Esophagus squamous epithelium (tissue), 5 donors: ENCODE measurements at places on chromosomes 6 and 20.

DNA sequence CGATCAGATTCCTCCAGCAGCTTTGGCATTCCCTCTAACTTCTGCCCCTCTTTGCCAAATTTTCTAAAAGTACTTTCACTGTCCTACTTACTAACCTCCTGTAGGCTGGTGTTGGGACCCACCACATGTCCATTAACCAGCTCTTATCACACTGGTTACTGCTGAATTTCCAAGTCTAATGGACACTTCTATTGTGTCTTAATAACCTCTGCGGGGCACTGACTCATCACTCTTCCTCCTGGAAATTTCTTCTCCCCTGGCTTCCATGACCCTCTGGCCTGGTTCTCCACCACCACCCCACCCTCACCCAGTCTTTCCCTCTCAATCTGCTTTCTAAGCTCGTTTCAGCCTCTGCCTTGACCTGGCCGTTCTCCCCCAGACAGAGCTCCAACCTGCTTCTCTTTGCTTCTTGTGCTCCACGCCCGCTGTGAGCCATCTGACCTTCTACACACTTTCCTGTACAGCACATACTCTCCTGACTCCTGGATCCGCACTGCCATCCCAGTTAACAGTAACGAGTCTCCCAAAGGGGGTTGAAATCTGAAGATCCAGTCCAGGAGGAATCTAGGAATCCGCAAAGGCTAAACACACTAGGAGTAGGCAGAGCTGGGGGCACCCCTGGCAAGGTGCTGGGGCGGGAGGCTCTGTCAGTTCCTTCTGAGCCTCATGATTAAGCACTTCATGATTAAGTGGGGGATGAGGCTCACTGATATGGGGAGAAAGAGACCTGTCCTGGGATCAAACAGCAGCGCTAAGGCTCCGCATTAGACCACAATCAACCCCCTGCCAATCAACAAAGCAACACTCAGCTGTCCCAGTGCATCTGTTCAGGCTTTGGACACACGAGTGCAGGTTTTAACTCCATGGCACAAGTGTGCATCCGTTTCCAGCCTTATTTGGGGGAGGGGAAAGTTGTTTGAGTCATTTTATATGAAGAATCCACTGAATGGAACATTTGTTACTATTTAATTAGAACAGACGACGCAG, 146.3 kb downstream of the LY86 start:
- no peak for DNase-seq

- no peak for DNase-seq
These were observed 51.8 kb downstream of the SLC35B3 start for GRCh38 chr6:8383584-8383983.

GRCh38 chr20:20782755-20783154, 70.3 kb upstream of the RALGAPA2 start:
- no peak for DNase-seq

- DNase-seq, result no peak
These were observed 43.2 kb downstream of the PFDN4 start for GRCh38 chr20:54251096-54251495.

DNA sequence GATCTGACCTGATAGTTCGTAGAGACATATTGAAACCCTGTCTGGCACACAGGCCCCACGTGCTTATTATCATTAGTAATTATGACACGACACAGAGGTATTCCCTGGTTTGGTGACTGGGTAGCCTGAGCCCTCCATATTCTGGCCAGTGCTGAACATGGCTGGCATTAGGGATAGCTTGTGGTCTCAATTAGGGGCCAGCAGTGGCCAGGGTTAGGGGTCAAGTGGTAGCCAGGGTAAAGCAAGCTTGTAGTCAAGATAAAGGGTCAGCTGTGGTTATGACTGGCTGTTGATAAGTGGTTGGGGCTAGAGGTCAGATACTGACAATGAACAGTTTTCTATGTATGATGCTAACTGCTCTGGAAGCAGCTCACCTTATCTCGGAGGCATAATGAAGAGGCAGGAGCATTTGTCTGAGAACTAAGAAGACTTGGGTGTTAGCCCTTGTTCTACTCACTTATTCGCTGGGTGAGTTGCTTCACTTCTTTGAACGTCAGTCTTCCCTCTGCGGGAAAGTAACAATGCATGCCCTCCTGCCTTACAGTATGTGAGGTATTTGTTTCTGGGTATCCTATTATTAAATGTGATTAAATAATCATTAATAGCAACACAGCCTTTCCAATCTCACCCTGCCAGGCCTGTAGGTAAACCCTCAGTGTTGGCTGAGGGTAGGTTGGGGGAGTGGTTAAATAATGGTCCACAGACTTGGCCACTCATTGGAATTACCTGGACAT, 66.7 kb downstream of the VEGFA start:
- no peak for DNase-seq

DNA sequence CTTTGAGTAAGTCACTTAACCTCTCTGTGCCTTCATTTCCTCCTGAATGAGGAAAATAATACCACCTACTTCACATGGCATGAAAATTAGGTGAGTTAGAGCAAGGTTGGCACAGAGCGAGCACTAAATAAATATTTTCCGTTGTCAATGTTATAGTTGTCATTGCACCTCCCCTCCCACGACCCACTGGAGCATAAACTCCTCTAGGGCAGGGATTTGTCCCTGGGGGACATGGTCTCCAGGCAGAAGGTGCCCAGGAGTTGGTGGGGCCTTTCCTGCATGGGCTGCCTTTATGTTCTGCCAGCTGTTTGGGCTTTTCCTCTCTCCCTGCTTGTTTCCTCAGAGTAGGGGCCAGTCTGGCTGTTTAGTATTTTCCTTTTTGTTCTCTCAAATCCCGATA, 1.3 kb upstream of the ANGPT4 start:
- no peak for DNase-seq

DNA sequence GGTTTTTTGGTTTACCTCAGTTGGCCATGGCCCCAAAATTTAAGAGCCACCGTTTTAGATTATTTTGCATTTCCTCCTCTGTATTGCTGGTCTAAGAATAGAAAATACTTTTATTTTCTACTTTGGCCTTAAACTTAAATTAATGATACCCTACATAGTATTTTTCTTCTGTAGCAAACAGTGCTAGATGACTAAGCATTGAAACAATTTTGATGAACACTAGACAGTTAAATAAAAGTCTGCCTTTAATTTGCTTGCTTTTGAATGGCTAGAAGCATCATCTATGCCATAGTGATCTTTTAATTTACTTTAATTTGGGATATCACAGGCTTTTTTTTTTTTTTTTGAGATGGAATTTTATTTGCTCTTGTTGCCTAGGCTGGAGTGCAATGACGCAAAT, 106.4 kb downstream of the CD109 start:
- no peak for DNase-seq

DNA sequence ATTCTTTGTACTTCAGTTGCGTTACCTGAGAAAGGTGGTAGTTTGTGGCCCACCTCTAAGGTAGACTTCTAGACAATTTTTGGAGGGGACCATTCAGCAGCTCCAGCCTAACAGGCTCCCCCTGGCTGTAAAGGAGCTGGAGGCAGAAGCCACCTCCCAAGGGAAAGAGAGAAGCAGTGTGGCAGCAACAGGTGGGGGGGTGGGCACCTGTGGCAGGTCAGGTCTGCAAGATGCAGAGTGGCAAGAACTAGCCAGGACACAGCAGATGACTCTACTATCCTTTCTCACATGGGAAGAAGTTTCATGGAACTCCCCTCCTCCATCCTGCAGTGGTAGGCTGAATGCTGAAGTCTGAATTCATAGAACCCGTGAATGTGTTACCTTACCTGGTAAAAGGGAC, 148.3 kb upstream of the DTNBP1 start:
- DNase-seq, result no peak

- no peak for DNase-seq
These were observed 111.5 kb downstream of the ARHGAP18 start for GRCh38 chr6:129598244-129599187.

DNA sequence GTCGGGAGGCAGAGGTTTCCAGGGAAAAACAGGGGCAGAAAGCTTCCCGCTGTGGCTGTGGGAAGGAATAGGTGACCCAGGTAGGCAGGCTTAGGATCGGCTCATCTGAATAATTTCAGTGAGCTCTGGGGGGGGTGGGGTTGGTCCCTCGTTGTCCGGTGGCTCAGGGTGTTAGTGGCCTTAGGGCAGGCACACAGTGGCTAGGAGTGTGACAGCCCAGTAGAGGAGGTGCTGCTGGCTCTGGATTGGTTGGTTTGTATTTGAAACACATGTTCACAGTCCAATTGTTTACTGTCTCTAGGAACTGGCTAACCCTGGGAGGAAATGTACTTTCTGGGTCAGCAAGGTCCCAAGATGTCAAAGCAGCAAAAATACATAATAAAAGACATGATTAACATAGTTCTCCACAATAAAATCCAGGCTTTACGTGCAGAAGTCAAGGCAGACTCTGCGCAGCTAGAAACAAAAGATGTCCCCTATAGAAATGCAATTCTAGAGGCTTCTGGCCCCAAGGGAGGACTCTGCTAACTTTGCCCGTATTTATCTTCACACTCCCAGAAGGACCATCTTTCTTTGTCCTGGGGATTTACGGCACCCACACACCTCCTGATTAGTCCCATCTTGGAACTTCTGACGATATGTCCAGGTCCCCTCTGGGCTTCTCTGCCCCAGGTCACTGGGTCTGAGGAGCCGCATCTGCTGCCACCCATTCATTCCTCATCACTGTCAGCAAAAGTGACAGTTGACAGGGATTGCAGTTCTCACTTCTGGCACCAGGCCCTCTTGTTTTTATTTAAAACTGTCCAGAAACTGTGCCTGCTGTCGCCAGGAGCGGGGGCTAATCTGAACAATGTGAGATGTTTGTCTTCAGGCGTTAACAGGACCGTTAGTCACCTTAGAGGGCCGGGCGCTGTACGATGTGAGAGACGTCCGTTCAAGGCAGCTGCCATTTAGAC, 18.7 kb downstream of the MOCS3 start:
- DNase-seq, result no peak

- DNase-seq, result no peak
These were observed 4.0 kb upstream of the NR2E1 start for GRCh38 chr6:108161724-108162282.
